ENCODE measurements at places on chromosomes 7 and 10. TPM values are rescaled to one million over a fixed set of nuclear protein-coding genes. Genes with fewer than 3 reads are reported as not detected.

Gene PRLHR
- total RNA-seq: not detected

Gene FAM25G
- not detected for total RNA-seq

Gene KIFBP
- total RNA-seq: 26.0 TPM

GRCh38 chr10:49396666-49396999, 744 bp upstream of the DRGX start:
- DNase-seq: no peak

- DNase-seq: no peak
Observed at GRCh38 chr7:81244224-81244623, 325.4 kb upstream of the SEMA3C start.

DNA sequence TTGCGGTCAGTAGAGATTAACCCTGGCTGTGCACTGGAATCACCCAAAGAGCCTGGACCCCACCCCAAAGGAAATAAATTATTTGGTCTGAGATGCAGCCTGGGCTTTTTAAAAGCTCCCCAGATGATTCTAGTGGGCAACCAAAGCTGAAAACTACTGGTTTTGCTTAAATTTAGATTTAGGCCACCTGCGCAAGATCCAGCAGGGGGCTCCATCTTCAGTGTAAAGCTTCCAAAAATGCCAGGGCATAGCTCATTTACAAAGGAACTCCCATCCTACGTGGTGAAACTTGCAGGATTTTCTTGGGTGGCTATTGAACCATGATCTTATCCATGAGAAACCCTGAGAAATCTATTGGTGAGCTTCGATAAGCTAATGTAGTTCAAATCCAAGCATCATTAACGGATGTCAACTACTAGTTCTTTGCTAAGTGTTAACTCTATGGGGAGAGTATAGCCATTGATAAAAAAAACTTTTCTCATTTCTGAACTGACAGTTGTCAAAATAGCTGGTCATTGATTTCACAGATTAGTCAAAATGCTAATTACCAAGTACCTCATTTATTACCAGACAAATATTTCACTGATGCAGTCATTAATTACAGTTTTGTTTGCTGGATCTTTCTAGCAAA, 315.3 kb downstream of the LHFPL3 start:
- DNase-seq: no peak

GRCh38 chr7:71521506-71521905, 389.6 kb downstream of the GALNT17 start:
- DNase-seq: no peak

DNA sequence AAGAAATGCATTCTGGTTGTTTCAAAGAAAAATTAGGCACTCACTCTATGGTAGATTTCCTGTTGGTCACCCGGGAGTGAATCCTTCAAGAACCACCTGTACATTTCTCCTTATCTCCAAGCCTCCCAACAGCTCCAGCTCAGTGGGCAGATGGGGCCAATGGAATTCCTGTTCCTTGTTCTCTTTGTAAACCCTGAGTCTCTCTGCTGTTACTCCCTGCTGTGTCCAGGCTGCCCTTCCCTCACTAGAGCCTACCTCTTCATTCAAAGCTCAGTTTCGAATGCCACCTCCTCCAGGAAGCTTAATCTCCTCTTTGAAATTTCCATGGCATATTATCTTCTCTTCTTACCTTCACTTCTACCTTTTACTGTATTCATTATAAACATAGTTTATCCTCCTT, 3.5 kb upstream of the BMPER start:
- no peak for DNase-seq

- DNase-seq: no peak
Observed at GRCh38 chr10:133139551-133140065, 20.4 kb upstream of the KNDC1 start.

DNA sequence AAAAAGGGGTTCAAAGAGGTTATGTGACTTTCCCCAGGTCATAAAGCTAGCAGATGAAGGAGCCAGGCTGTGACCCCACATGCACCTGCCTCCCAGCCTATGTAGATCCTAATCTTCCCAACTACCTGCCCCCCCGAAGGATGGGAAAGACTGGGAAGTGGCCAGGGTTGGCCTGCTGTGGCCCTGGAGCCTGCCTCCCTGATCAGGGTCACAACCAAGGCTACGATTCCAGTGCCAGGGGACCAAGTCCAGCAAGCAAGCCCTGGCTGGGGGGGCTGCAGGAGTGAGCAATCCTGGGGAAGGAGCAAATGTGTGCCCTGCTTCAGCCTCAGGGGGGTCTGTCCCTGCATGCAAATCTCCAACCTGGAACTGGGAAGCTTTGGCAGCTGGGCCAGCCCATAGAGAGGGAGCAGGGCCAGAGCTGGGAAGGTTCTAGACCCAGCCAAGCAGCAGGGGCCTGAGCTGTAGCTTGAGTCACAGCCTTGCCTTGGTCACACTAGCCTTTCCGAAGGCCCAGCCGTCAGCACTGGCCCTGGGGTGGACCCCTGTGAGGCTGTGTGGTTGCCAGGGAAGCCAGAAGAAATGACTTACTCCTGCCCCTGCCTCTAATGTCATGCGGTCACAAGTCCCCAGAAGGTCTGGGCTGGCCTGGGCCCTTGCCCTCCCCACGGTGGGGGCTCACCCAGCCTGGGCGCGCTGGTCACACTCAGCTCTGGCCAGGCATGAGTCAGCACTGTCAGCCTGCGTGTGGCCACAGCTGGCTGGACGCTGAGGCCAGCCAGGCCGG, 96.4 kb upstream of the ZMIZ1 start:
- peak; percentile 73 for DNase-seq

DNA sequence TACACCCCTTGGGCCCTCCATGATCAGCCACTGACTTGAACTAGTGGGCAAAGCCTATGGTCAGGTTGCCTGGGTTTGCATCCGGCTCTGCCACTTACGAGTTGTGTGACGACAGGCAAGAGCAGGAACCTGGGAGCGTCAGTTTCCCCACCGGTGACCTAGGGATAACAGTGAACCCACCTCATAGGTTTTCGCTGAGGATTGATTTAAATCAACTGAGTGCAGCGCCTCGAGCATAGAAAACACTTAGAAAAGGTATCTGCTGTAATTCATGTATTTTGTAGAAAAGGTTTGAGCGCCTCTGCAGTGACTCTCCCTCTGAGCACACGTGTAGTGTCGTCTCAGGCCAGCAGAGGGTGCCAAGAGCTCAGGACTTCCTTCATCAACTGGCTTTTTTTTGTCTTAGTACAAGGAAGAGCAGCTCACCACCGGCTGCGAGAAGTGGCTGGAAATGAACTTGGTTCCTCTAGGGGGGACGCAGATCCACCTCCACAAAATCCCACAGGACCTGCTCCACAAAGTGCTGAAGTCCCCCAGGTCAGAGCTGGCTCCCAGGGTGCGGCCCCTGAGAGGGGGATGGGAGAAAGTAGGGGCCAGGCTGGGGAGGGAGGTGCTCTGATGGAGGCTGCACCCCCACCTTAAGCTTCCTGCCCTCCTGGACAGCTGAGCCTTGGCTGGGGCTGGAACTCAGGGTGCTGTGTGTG, 27.7 kb downstream of the BTBD16 start:
- peak; percentile 56 for DNase-seq

GRCh38 chr10:96276831-96277230, 5.5 kb upstream of the BLNK start:
- DNase-seq: no peak
